ENCODE measurements at places on chromosomes 4 and X.

DNA sequence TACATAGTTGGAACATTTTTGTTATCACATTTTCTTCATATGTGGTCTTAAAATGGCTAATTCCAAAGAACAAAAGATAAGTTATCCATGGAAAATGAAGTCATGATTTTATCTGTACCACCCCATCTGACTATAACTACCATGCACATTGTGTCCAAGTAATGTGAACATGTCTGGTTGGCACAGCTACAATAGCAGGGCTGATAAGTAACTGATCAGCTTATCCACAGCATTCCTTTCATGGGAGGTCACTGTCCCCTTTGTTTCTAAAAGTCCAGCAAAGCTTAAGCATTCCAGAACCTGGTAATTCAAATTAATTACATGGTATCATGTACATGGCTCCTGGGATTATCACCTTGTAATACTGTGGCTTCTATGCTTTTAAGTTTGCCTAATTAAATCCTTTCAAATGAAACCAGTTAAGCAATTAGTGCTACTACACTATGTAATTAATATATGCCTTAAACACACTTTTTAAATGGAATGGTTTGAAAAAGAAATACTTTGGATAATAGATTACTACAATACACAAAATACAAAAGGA lies 21.1 kb upstream of the SORBS2 start:
- DNase-seq: no peak

DNA sequence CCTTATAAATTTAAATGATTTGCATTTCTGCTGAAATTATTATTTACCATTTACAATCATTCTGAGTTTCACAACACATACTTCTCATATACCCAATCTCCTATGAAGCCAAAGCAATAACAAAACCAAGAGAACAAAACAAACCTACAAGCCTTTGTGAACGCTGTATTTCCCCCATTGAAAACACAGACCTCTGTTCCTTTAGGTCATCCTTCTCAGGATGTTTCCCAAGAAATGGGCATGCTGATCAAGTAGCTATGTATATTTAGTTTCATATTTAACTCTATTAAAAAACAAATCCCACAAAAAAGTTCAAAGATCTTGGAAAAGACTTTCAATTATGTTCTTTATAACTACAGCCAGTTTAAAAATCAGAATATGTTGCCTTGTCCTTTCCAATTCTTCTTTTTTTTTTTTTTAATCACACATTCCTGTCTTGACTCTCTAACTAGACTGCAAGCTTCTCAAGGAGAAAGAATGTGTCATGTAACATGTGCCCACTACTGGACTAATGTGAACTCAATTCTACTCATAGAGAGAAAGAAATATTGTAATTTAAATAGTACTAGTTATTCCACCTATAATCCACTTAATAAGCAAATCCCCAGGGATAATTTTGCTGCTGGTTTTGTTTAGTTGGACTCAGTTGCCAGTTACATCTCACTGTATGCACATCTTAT lies 84.3 kb upstream of the PRSS48 start:
- no peak for DNase-seq

DNA sequence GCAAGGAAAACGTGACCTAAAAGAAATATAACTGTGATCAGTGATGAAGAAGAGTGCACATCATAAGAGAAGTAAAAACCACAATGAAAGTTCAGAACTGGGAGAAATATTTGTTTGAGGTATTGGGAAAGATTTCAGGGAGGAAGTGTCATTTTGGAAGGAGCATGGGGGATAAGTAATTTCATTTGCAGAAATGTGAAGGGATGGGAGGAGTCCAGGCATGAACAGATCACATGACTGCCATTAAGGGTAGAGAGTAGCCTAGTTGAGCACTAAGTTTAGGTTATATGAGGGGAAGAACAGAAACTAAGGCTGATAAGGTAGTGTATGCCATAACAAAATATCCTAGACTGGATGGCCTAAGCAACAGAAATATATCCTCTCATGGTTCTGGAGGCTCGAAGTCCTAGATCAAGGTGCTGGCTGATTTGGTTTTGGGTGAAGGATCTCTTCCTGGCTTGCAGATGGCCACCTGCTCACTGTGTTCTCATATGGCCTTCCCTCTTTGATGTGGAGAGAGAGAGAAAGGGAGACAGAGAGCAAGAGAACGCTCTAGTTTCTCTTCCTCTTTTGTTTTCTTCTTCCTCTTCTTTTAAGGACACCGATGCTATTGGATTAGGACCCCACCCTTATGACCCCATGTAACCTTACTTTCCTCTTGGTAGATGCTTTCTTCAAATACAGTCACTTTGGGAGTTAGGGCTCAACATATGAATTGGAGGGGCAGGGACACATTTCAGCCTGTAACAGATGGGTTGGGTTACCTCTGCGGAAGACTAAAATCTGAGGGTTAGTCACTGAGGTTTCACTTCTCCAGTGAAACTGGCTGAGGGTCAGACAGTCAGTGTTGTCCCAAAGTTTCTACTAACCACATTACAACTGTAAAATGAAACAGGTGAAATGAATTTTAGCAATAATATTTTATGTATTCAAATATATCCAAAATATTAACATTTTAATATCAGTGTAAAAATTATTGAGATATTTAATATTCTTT lies 77.9 kb downstream of the EGF start:
- no peak for DNase-seq

- DNase-seq: no peak
These were observed 97.8 kb downstream of the TLL1 start for GRCh38 chr4:165970703-165971420.

- DNase-seq: no peak
These were observed 45.4 kb downstream of the COMMD8 start for GRCh38 chr4:47418147-47418546.
